ENCODE measurements at places on chromosomes 6 and 20.
A peak's percentile ranks its signal among the peaks of the same experiment; 100 is the strongest.

GRCh38 chr6:11730641-11731040, 48.0 kb downstream of the ADTRP start:
- DNase-seq = no peak

DNA sequence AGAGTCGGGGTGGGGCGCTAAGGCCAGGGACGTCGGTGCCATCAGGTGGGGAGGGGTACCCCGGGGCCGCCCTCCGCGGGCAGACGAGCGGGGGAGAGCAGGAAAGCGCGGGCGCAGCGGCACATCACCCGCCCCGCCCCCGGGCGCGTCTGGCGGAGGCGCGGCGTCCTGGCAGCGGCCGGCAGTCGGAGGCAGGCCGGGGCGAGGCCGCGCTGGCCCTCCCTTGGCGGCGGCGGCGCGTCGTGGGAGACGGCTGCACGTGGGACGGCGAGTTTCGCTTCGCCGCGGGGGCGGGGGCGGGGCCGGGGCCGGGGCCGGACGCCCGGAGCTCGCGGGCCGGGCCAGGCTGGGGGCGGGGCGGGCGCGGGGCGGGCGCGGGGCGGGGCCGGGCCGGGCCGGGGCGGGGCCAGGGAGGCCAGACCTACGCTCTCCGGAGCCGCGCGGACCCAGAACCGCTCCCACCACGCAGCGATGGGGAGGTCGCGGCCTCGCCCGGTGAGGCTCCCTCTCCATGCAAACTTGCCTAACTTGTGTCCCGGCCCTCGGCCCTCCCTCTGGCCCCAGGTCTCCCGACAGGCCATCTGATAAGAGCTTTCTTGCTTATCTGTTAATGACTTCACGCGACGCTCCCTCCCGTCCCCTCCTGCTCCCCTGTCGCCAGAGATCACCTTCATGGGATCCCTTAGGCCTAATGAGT, 12.5 kb downstream of the ITPR3 start:
- no peak for DNase-seq

- DNase-seq = no peak
These were observed 179.0 kb upstream of the FOXA2 start for GRCh38 chr20:22763257-22763906.

DNA sequence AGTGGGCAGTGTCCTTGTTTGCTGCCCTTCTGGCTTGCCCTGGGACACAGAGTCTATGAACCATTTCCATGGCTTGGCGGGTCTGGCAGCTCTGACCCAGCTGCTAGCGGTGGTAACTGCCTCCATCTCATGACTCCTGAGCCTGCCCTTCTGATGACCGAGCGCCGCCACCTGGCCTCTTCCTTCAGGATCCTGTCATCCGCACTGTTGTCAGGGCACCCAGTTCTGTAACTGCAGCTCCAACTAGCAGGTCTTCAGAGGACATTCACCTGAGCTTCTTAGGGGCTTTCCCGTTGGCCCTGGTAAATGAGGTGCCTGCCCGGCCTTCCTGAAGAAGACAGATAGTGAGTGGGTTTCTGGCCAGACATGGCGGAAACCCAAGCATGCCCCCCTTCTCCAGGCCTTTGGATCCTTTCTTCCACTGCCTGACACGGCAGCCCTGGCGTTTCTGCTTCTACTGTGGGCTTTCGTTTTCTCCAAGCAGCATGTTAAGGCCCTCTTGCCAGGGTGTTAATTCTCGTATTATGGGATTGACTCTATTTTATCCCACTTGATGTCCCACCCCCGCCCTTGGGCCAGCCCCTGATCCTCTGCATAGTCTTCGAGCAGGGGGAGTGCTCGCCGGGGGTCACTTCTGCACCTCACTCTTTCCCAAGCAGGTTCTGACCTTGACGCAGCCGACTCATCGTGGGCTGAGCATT, 24.7 kb downstream of the PACSIN1 start:
- DNase-seq = no peak

DNA sequence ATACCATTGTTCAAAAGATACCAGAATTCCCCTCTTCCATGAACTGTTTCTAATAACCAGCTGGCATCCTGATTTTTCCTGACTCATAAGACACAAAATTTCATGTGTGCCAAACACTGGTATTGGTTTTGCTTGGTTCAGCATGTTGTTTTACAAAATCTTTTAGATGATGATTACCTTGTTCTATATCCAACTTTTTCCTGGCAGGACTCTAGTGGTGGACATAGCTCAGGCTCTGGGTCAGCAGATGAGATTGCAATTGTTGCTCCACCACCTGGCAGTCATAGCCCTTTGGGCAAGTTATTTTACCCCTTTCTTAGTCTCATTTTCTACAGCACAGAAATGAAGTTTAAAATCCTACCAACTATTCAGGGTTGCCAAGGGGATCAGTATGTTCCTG, 6.2 kb downstream of the TRIM38 start:
- no peak for DNase-seq

GRCh38 chr6:160995271-160995670, 3.7 kb downstream of the MAP3K4 start:
- DNase-seq = no peak

DNA sequence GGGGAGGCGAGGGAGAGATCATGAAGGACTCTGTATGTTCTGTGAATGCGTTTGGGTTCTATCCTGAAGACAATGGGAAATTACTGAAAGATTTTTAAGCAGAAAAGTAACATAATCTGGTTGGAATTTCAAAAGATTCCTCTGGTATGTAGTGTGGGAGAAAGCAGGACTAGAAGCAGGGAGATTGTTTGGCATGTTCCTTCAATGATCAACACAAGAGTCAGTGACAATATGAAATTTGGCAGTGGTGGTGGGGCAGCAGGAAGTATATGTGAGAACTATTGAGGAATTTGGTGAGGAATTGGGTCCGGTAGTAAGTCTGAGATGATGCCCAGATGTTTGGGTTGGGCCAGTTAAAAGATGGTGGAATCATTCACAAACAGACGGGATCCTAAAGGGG, 348.7 kb downstream of the CD83 start:
- DNase-seq = no peak

DNA sequence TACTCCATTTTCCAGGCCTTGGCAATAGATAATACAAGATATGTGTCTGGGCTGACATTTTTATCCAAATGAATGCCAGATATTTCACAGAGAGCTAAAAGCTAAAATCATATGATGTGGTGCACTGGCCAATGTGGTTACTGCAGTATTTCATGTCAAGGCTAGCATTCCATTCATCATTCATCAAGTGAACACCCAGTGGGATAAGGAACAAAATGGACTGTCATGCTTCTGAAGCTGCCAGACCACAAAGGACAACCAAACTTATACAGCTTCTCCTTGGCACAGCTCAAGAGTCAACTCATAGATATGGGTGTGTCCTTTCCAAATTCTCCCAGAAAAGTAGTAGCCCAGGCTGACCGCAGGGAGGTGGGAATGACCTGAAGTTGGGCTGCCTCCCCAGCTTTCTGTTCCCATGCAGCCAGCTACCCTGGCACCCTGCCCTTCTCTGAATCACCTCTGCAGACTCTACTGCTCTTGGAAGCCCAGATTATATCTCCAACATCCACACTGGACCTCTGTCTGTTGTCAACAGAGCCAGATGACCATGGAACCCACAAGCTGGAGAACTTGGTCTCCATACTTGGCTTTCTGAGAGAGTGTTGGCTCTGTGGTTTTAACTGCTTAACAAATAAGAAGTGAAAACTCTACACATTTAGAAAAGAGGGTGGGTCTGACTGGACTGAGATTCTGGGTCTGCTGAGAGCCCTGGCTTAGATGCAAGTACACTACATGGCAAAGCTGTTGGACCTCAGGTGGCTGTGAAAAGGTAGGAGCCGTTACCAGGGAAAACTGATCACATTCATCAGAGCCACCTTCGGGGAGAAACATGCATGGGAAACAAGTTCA, 122.8 kb downstream of the ALDH8A1 start:
- DNase-seq = no peak

DNA sequence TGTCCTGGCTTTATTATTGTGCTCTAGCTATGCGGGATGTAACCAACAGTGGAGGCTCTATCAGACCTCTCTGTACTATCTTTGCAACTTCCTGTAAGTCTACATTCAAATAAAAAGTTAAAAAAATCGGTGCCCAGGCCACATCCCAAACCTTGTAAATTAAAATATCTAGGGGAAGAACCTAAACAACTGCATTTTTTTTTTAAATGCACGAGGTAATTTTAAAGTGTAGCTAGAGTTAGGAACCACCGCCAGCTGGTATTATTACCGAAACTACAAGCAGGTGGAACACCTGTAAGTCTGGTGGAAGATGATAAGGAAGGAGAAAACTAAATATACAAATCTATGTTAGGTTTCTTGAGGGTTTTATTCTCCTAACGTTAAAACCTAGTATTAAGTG, 34.5 kb upstream of the ID4 start:
- no peak for DNase-seq

GRCh38 chr6:158009114-158009891, 27.6 kb downstream of the SYNJ2 start:
- peak; percentile 63 for DNase-seq

DNA sequence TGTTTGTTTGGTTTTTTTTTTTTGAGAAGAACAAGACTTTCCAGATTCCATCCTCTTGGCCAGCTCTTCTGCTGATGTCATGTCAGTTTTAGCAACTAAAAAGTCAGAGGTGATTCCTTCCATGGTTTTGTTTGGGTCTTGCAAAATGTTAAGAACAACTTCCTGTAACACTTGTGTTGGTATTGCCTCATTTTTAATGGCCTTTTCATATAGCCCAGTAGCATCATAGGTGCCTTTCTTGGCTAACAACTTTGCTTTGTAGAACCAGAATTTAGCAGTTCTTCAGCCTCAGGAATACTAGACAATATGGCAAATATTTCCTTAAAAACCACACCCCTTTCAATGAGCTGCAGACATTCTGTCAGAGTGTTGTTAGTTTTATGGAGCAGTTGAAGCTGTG, 99.5 kb upstream of the SIRPG start:
- no peak for DNase-seq

- no peak for DNase-seq
These were observed 29.9 kb downstream of the BCAS1 start for GRCh38 chr20:54040531-54040930.

DNA sequence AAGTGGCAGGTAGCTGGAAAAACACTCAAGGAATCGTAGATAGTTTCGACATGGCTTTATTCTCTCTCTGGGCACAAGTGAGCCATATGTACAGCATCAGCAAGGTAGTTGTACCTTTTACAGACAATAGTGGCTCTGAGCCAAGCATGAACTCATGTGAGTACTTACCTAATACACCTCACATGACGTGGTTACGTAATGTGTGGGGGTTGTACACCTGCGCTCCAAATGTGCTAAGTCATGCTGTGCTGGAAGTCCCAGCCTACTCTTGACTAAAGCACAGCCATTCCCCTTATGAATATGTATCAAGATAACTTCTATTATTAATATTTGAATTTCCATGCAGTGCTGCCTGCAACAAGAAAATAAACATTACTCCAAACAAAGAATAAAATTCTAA, 78.8 kb upstream of the HMGN3 start:
- DNase-seq = no peak

GRCh38 chr6:20932284-20932683, 398.0 kb downstream of the CDKAL1 start:
- no peak for DNase-seq

- no peak for DNase-seq
These were observed 66.5 kb upstream of the IER3 start for GRCh38 chr6:30810813-30811339.

DNA sequence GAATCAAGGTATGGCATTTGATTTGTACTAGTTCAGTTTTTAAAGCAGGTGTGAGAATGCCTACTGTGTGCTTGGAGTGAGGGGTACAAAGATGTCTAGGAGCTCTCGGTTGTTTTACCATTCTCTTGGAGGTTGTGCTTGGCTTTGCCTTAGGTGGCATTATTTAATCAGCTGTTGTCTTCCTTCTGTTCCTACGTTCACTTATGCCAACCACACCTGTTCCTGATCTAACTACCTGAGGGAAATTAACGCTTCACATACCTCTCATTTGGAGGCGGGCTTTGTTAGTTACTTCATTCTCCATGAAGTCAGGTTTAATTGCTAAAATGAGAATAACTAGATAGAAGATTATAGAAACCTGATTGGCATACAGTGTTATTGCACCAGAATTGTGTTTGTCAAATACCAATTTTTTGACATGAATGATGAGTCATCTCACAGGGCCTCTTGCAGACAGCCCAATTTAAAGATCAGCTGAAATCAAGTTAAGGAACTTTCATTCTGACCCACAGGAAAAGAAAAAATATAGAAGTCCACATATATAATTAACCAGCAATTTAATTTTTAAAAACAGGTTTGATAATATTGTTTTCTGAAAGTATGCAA, 24.8 kb upstream of the PBOV1 start:
- DNase-seq = no peak

GRCh38 chr6:12962529-12962928, 246.0 kb downstream of the PHACTR1 start:
- no peak for DNase-seq

DNA sequence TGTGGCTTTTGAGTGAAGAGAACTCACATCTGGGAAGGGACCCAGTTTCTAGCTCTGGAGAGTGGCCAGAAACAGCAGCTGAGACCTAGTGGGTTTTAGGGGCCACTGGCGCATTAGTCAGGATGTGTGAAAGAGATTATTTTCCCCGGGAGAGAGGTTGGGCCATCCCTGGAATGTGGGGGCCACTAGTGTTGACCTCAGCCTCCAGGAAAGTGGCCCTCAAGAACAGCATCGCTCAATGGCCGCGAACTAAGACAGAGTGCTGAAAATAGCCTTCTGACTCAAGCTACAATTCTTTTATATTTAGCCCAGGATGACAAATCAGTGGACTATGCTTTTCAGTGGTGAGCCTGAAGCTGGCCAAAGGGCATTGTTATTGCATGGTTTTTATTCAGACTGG, 210.4 kb upstream of the RNF24 start:
- DNase-seq = no peak

GRCh38 chr6:109793792-109794191, 102.7 kb downstream of the FIG4 start:
- no peak for DNase-seq

DNA sequence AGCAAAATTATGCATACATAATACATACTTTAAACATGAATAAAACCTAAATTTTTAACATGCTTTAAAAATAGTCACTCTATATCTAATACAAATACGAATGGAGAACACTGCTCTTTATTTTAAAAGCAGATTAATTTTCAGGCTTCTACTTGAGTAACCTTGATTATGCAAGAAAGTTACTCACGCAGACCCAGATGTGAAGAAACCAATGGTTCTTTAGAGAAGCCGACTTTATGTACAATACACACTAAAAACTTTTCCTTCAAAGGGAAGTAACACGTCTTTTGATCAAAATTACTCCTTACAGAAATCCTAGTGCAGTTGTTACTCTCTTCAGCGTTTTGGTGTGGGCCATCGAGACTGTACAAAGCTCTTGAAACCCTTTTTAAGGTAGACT, 136.9 kb upstream of the SLC22A16 start:
- no peak for DNase-seq

GRCh38 chr20:38700141-38700540, 24.1 kb upstream of the SLC32A1 start:
- DNase-seq = no peak

DNA sequence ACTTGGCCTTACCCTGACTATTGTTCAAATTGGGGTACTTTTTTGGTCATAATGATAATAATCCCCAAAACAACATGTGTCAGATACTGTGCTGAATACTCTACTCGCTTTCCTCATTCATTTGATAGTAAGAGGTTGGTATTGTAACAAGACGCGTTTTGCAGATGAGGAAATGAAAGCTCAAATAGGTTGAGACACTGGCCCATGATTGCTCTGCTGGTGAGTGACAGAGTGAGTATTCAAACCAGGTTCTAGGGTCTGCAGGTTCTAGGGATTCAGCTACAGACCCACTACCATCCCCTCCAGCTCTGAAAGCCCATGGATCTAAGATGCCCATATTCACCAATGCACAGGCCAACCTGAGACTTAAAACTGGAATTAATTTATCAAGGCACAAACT, 1.3 kb upstream of the ENPP4 start:
- DNase-seq = no peak
